ENCODE measurements at places on chromosomes 5 and 9.
A peak's percentile ranks its signal among the peaks of the same experiment; 100 is the strongest.

- no peak for DNase-seq
Measured at GRCh38 chr9:121892706-121893105, 200.4 kb downstream of the TTLL11 start.

- DNase-seq = no peak
Measured at GRCh38 chr9:33158843-33159776, 8.0 kb downstream of the B4GALT1 start.

DNA sequence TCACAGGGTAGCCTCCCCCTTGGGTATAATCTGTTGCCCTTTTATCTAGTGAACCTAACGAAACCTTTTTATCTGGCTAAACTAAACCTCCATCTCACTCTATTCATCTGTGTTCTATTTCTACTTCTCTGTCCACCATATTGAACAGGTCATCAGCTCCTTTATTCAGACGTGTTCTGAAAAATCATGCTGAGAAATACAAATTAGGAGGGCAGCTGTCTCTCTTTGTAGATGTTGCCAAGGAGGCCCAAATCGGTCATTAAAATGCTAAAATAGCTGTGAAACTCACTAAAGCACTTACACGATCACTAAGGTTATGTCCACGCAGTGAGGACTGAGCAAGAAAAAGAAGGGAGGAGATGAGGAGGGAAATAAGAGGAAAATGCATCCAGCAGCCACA lies 115.6 kb upstream of the RETREG1 start:
- DNase-seq = no peak

GRCh38 chr5:53714667-53715010 lies 154.2 kb downstream of the NDUFS4 start:
- no peak for DNase-seq

DNA sequence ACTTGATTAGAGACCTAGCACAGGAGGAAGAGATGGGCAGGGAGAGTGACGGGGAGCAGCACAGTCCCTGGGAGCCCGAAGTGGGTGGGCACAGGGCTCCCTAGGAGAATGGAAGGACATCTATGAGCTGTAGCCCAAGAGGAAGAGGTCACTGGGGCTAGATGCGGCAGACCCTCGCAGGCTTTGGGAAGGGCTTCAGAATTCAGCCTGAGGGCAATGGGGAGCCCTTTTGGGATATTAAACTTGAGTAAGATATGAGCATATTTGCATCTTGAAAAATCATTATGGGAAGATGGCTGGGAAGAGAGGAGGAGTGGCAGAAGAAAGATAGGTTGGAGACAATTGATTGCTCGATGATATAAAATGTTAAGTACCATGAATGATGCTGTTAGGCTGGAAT lies 48.9 kb upstream of the IL17B start:
- no peak for DNase-seq

GRCh38 chr5:157528036-157528632 lies 47.4 kb downstream of the ADAM19 start:
- DNase-seq = peak; percentile 73

DNA sequence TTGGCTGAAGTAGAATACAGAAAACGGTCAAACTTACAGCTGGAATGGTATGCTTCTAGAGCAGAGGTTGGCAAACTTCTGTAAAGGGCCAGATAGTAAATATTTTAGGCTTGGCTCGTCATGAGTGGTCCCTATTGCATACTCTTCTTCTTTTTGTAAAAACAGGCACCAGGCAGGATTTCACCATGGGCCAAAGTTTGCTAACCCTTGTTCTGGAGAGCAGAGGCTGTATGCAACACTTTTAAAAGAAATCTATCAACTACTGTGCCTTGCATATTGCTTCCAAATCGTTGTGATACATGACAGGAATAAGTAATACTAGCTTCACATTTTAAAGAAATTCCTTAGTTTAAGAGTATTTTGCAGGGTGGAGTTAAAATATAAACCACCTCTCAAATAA lies 15.6 kb upstream of the COL23A1 start:
- DNase-seq = no peak

- no peak for DNase-seq
Measured at GRCh38 chr5:160231783-160232342, 2.6 kb downstream of the FABP6 start.

DNA sequence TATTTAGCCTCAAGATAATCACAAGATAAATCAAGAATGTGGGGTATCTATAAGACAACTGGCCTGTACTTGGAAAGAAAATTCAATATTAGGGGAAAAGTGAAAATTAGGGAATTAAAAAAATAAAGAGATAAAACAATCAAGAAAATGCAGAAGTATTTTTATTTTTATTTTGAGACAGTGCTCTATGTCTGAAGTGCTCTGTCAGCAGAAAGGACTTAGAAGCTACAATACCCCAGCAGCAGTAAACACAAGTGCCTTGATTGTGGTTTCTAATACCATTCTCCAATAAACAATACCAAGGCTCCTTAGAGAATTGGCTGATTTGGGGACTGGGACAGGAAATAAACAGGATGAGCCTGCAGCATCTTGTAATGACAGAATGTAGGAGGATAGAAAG lies 144.9 kb downstream of the RFK start:
- DNase-seq = no peak

GRCh38 chr5:66603164-66603563 lies 7.0 kb downstream of the MAST4 start:
- DNase-seq = no peak

GRCh38 chr9:87099407-87099806 lies 152.1 kb upstream of the GAS1 start:
- DNase-seq = no peak

GRCh38 chr9:93427655-93428379 lies 23.7 kb upstream of the FAM120A start:
- DNase-seq = no peak

GRCh38 chr9:129664746-129665388 lies 580 bp upstream of the PRRX2 start:
- no peak for DNase-seq

- peak; percentile 57 for DNase-seq
Measured at GRCh38 chr9:112819635-112820496, 69.3 kb downstream of the SNX30 start.

DNA sequence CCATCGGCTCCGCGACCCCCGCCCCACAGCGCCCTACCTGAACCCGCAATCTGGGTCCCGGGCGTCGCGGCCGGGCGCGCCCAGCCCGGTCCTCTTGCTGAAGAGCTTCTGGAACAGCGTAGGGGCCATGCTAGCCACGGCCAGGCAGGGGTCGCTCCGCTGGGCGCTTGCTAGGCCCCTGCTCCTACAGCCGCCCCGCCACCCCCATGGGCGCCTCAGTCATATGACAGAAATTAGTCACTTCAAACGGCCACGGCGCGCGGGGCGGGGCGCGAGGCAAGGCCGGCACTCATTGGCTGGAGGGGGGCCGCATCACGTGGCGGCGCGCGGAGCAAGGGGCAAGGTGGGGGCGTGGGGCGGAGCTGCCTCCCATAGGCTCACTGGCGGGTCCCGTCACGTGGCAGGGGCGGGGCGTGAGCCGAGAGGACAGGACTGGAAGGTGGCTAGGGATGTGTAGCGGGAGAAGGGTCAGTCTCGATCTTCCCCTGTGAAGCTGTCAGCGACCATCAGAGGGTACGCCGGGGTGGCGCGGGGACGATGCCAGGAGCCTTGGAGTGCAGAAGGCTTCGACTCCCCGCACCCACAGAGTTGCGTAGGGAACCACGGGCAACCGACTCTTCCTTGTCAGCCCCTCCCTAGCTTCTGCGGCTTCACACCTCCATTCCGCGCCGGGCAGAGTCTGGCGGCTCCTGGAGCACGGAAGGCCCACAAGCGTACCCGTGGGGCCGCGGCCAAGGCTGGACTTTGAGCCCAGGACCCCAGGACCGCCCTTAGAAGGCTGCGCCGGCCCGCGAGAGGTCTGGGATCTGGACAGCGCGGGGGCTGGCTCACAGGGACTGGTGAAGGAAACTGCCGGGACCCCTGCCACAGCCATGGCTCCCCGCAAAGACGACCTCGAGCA lies at the start of gene FNIP1:
Gene FNIP1 (minus strand): TSS at position 225 of the 901 bp plus-strand sequence. CDS start 96 bp downstream, at position 129.
- DNase-seq = peak; percentile 88

GRCh38 chr5:40831346-40832210 lies 3.4 kb downstream of the RPL37 start:
- no peak for DNase-seq

GRCh38 chr9:79610019-79610631 lies 38.4 kb downstream of the TLE4 start:
- peak; percentile 25 for DNase-seq

- DNase-seq = no peak
Measured at GRCh38 chr5:74966141-74967026, 86.0 kb downstream of the GCNT4 start.

DNA sequence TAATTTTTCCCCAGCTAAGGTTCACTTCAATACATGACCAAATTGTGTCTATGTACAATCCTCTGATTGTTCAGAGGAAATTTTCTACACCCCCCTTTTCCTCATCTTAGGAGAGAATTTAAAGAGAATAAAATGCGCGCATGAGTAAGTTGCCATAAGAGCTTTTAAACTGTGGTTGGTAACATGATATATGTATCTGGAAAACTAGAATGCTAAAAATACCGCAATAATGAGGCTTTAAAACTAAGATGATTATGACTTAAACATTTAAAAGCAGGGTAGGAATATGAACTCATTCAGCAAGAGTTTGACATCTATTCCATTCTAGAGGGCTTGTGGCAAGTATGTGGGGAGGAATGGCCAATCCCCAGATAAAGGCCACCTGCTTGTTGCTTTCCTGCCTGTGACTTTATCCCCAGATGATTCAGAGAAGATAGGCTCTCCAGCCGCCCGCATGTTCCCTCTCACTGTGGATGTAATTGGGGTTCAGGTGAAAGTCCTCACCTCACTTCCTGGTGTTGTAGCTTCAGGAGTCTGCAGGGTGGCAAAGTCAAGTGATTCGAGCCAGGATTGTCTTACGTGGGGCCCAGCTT lies 26.5 kb upstream of the BASP1 start:
- DNase-seq = no peak

- no peak for DNase-seq
Measured at GRCh38 chr5:36222620-36223019, 19.1 kb downstream of the NADK2 start.

- no peak for DNase-seq
Measured at GRCh38 chr5:2900360-2900759, 148.9 kb upstream of the IRX2 start.

DNA sequence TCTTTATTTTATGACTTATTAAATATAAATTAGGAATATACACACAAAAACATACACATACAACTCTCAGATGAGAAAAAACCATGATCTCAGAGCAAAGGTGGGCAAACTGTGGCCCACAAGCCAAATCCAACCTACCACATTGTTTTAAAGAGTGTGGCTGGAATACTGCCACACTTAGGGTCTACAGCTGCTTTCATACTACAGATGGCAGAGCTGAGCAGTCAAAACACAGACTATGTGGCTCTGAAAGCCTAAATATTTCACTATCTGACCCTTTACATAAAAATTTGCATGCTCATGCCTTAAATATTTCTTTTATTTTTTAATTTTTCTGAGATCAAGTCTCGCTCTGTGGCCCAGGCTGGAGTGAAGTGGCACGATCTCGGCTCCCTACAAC lies 28.3 kb downstream of the LEAP2 start:
- DNase-seq = no peak

DNA sequence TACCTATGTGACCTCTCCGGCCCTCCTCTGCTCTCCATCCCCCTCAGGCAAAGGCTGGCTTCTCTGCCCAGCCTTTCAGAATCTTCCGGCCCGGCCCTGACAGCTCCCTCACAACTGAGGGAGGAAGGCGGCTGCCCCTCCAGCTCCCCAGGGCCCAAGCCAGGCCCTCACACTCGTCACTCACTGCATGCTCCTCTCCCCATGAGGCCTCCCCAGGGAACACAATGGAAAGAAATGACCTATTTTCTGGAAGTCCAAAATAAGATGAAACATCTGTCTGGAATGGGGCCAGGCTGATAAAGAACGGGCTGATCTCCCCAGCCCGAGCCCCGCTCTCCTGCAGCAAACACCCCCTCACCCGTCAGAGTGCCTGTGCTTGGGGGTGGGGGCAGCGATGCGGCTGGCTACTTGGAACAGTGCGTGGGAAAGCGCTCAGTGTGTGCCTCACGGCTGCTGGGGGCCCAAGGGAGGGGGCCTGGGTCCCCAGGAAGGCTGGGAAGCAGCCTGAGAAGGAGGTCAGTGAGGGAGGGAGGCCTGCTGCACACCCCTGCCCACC lies 11.3 kb downstream of the PDGFRB start:
- DNase-seq = no peak

DNA sequence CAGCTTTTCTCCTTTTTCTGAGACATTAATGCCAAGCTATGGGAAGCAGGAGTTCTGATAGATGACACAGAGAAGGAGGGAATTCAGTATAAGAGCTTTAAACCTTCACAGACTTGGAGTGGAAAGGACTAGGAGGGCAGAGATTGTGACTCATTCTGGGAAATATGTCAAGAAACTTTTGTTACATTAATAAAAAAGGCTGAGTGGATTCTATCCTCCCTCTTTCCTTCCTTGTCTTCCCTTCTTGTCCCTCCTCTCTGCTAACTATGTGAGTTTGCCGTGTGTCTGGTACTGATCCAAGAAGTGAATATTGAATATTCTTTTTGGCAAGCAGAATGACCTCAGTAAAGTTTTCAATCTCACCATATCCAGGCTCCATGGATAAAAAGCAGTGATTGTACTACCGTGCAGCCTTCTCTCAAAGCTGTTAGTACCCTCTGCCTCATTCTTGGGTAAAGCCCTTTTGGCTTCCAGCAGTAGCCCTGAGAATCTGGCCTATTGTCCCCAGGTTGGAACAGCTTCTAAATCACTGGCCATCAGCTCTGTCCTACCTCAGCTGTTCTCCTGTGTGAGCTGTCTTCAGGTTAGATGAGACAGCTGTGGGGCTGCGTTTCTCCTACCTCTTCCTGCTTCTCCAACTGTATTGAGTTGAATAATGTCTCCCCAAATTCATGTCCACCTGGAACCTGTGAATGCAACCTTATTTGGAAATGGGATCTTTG lies 73.9 kb downstream of the ATG10 start:
- DNase-seq = no peak

- DNase-seq = no peak
Measured at GRCh38 chr5:62328772-62329491, 22.9 kb downstream of the KIF2A start.

GRCh38 chr5:150570333-150570732 lies 62.4 kb downstream of the NDST1 start:
- no peak for DNase-seq

DNA sequence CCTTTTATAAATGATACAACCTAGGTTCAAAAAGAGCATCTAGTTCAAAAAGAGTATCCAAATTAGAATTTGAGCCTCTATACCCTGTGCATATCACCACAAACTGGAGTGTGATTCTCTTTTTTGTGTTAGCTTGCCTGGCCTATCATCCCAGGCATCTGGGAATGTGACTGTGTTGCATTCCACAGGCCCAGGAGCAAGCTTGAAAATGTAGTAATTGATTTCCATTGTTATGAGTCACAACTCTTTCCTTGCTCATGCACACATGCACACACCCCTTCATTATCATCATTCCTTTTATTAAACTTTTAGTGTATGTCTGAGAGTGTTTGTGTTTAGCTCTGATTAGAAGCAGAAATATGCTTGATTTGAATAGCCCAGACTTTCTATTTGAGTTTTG lies 75.2 kb downstream of the FCHO2 start:
- DNase-seq = peak; percentile 7

DNA sequence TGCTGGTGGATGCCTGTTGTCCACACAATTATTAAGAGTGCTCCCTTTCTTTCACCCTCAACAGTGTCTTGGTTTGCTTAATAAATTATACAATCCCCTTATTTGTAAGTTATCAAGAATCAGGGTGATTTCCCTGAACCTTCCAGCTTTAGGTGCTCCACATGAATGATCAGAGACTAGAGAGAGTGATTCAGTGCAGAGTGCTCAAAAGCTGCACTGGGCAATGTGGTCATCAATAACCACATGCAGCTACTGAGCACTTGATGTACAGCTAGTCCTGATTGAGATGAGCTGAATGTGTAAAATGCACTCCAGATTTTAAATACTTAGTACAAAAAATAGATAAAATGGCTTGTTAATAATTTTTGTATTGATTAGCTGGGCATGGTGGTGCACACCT lies 76.8 kb upstream of the TRIO start:
- no peak for DNase-seq

All from right renal cortex interstitium (tissue), 3 donors.